ENCODE measurements at places on chromosomes 3 and 15.

DNA sequence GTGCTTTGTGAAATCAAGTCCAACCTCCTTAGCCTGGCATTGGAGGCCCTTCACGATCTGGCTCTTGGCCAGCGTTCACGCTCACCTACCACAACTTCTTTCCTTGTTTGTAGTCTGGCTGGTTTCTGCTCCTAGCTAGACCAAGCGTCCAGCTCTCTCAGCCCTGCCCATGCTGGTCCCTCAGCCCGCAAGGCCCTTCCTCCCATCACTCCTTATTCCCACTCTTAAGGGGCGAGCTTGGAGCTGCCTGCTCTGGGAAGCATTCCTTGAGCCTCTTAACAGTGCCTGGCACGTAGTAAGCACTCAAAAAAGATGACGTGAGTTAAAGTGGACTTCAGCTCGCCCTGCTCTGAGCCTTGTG, 8.7 kb downstream of the SLC6A6 start:
- no peak for DNase-seq

- DNase-seq = no peak
Measured at GRCh38 chr3:43960448-43960840, 269.7 kb downstream of the ABHD5 start.

GRCh38 chr3:49609815-49610214, 55.5 kb downstream of the BSN start:
- no peak for DNase-seq

DNA sequence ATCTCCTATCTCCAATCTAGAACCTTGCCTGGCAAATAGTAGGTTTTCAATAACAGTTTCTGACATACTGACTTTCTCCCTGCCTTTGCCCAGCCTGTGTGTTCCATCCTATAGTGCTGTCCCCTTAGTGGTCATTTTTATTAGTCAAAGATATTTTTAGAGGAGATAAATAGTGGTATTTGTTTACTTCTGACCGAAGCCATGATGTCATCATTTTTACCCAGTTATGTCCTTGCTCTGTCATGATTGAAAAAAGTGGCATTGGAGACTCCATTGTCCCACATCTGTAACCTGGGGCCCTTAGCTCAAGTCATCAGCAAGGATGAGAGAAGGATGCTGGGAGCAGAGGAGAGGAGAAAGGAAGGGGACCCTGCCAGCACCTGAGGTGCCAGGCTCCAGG, 80.6 kb upstream of the ATP2B2 start:
- DNase-seq = no peak

DNA sequence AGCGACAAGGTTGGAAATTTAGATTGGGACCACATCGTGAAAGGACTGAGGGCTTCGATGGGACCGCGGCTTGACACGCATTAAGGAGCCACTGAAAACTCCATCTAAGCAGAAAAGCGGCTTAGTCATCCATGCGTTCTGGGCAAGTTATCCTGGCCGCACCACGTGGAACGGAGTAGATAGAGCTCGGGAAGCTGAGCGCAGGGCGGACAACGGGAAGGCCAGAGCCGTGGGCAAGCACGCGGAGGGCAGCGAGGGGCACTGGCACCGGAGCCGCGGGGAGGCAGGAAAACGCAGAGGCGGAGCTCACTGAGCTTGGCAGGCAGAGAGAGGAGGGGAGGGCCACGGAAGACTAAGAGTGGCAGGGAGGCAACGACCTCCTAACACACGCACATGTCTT, 61.3 kb upstream of the VGLL4 start:
- DNase-seq = no peak

DNA sequence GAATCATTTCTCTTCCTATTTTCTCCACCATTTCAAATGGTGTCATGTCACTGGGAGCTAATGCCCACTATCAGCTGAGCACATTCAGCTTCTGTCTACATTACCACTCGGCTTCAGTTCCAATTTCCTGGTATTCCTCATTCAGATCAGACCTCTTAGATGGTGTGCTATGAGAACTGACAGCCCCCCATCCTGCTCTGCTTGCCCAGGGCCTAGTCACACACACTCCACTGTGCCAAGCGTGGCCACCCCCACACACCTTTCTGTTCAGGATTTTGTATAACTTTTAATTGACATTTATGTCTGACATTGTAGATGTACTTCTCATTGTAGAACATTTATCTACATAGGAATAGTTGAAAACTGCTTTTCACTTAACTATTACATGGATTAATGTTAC, 146.8 kb downstream of the CDIN1 start:
- DNase-seq = no peak

DNA sequence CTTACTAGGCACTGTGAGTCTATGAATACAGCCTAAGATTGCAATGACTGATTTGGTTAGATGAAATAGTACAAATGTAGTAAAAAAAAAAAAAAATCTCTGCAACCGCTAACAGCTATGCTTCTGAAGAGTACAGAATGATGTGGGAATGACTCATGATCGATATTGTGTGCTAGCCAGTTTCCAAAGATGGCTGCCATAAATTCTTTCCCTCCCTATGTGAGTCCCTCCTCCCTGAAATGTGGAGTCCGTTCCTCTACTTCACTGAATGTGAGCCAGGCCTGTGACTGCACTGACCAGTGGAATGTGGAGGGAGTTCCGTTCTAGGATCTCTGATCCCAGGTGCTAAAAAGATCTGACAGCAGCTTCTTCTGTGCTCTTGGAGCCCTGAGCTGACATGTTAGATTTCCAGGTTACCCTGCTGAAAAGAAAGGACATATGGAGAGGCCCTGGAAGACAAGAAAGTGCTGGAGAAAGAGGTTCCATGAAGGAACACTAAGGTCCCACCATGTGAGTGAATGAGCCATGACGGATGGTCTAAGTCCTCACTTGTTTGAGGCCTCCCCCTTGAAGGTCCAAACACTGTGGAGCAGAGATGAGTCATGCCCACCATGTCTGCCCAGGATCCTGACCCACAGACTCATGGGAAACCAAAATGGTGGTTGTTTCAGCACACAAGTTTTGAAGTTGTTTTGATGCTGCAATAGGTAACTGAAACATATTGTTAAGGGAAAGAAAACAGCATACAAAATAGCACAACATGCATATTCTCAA, 46.3 kb downstream of the DGKG start:
- DNase-seq = no peak

GRCh38 chr15:57890351-57890750, 175.2 kb downstream of the ALDH1A2 start:
- no peak for DNase-seq

DNA sequence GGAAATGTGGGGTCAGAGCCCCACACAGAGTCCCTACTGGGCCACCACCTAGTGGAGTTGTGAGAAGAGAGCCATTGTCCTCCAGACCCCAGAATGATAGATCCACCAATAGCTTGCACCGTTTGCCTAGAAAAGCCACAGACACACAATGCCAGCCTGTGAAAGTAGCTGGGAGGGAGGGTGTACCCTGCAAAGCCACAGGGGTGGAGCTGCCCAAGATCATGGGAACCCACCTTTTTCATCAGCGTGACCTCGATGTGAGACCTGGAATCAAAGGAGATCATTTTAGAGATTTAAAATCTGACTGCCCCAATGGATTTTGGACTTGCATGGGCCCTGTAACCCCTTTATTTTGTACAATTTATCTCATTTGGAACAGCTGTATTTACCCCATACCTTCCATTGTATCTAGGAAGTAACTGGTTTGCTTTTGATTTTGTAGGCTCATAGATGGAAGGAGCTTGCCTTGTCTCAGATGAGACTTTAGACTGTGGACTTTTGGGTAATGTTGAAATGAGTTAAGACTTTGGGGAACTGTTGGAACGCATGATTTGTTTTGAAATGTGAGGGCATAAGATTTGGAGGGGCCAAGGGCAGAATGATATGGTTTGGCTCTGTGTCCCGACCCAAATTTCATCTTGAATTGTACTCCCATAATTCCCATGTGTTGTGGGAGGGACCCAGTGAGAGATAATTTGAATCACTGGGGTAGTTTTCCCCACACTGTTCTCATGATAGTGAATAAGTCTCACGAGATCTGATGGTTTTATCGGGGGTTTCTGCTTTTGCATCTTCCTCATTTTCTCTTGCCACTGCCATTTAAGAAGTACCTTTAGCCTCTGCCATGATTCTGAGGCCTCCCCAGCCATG, 49.0 kb downstream of the CD200 start:
- no peak for DNase-seq

DNA sequence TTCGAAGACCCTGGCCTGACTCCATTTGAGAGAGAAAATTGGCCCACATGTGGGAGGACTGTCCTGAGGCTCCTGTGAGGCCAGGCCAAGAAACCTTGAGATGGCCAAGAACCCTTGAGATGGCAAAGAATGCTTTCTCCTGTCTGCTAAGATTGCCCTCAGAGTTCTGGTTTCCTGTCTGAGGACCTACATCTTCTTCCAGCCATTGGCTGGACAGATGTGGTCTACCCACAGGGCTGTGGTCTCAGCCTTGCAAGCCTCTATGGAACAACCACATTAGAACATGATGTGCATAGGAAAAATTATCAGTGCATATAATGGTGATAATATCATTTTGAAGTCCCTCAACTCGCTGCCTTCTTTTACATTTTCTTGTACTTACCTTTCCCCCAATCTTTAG, 10.8 kb upstream of the RASA2 start:
- no peak for DNase-seq

GRCh38 chr3:20040548-20041196, 426 bp downstream of the KAT2B start:
- peak; percentile 86 for DNase-seq
